ENCODE measurements at places on chromosomes 6 and 20.
A peak's percentile ranks its signal among the peaks of the same experiment; 100 is the strongest.

DNA sequence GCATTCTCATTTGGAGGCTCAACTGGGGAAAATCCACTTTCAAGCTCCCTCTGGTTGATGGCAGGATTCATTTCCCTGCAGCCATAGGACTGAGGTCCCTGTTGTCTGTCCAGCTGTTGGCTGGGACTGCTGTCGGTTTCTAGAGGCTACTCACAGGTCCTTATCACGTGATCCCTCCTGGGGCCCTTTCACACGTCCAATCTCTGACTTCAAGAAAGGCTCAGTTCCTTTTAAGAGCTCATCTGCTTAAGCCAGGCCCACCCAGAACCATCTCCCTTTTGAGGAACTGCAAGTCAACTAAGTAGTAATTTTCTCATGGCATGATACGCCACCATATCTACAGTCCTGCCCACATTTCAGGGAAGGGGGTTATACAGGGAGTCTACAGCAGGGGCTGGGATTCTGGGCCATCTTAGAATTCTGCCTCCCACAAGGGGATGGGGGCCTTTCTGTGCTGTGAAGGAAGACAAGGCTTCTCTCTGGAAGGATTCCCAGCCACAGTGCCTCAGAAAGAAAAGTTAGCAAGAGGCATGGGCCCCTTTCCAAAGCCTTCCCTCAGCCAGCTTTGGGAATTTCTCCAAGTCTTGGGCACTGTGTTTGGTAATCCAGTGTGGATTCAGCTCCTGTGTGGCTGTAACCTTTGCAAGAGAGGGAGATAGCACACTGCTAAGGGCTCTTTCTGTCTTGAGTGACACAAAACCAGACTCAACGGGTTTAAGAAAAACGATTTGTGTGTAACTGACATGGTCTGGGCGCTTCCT lies 66.4 kb downstream of the CTCFL start:
- DNase-seq, result no peak

DNA sequence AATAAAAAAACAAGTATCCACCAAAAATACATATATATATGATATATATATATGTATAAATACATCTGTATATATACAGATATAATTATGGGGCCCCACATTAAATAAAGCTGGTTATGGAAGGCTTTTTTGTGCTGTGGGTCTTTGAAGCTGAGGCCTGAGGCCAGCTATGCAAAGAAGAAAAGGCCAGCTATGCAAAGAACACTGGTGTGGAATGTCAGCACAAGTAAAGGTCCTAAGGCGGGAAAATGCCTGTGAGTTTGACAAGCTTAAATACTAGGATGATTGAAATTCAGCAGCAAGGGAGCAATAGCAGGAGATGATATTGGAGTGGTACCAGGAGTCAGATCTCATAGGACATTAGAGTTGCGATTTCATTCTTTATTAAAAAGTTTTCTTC lies 25.2 kb downstream of the ADGRF1 start:
- DNase-seq, result no peak

DNA sequence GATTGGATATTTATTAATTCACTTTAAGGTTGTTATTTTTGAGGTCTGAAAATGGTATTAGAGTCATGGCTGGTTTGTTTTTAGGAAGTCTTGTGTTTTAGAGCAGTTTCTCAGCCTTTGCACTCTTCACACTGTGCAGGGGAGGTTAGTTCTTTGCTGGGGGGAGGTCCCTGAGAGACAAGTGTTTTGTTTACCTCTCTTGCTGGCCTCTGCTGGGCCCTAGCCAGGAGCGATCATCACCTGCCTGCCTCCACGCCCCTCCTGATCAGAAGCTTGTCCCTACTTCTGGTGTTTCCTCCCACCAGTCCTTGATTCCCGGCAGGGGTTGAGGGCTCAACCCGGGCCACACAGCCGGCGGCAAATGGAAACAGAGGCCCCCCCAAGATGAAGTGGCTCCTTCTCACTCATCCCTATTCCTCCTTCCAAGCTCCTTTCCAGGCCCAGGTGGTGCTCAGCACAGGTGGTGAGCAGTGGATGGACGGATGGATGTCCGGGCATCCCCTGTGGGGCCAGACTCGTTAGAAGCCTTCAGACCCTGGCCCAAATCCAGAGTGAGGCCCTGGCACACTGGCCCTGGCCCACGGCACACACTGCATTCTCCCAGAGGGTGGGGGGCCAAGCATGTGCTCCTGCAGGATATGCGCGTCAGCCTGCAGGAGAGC lies 51.3 kb downstream of the GRM4 start:
- DNase-seq, result no peak

DNA sequence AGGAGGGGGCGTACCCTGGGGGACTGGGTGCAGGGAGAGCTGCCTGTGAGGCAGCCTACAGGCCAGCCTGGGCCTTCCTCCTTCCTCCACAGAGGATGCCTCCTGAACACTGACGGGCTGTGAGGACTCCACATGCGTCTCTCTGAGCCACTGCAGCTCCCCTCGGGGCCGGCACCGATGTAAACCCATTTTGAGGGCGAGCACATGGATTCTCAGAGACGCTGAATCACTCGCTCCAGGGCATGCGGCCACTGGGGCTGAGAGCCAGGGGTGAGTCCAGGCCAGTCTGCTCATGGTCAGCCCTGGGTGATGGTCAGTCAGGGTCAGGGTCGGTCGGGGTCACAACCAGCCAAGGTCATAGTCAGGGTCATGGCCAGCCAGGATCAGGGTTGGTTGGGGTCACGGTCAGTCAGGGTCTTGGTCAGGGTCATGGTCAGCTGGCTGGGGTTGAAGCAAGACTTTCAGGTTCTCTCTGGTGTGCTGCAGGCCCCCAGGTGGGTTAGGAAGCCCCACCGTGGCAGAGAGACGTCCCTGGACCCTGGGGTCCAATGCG lies 14.7 kb upstream of the RBBP8NL start:
- no peak for DNase-seq

DNA sequence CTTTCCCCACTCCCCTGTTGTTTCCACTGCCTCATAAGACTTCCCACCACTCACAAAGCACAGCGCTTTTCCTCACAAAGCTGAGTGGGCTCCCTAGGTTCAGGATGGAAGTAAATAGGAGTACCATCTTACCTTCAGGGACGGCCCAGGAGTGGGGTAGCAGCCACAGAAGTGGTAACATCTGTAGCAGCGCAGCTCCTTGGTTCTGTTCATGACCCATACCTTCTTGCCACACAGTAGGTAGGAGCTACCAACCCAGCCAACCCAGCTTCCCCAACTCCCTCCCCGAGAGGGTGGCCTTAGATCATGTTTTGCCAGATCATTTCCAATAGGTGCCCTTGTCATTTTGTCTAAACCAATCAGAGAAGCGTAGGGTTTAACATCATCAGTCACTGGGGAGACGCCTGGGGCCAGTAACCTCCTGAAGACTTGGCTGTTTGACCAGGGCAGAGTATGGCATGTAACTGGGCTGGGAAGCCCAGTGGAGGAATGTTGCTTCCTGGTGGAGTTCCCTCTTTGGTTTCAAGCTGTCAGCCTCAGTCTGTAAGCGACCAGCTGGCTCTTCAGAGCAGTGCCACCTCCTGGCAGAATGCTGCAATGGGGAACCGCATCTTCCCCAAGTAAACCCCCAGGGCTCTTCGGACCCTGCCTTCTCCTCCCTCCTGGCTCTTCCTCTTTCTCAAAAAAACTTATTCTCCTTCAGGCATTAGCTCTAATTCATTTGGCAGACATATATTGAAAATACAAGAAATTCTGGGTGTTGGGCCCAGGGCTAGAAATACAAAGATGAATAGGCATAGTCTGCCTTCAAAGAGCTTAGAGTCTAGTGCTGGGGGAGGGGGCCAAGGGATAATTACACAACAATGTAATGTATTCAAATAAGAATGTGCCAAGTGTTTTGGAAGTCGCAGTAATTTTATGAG lies at the start of gene HLA-DMA:
TSS of gene HLA-DMA (minus strand) at position 281 of the 923 bp plus-strand sequence. CDS start at position 220, 61 bp downstream.
- DNase-seq, result peak; percentile 42

DNA sequence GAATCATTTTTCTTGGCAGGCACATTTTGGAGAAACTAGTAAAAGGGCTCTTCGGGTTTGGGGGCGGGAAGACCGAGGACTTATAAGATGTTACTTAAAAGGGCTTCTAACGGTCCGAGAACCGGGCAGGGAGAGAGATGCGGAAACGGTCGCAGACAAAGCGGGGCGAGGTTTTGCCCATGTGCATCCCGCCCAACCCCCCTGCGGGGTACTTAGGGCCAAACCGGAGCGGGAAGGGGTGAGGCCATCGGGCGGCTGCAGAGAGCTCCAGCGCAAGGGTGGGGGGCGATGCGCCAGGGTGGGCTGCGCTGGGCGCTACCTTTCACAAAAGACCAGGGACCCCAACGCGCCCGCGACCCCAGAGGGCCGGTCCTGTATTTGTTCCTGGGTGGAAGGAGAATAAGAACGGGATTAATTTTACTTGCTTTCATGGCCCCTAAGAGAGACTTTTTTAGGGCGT lies 616 bp downstream of the TUBB start:
- DNase-seq, result peak; percentile 57

DNA sequence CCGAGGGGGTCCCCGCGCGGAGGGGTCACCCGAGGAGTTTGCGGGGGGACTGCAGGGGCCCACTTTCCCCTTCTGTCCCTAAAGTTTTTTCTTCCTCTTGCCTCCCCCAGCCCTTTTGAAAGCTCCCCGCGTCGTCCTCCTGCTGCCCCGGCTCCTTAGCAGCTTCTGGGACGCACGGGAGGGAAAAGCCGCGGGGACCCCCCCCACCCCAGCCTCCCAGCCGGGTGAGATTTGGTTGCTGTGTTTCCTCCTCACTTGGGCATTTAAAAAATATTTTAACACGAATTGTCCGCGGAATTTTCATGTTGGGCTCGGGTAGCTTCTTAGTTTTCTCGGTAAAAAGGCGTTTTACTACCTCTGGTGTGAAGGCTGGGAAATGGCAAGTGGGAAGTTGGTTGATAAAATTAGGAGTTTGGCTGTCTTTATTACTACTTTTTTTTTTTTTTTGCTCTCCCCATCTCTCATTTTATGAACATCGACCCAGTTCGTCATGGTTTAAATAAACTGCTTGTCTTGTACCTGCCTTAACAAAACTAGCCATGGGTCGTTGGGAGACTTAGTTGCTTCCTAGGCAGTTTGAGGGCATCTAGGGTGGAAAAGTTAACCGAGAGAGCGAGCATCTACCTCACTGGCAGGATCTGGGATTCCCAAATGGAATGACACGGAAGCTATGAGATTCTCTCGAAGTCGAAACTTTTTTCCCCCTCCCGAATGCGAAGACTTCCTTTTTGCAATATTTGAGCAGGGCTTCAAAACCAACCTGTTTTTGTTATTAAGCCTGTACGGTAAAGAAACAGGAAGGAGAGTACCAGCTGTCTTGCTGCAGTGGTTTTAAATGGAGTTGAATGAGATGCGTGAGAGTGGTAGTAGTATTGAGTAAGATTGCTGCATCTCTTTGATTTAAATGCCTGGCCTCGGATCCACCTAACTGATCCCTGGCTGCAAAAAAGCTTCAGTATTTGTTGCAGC lies 868 bp downstream of the NCOA3 start:
- DNase-seq, result no peak

- no peak for DNase-seq
Observed at GRCh38 chr6:115908906-115909559, 151.7 kb downstream of the FRK start.

DNA sequence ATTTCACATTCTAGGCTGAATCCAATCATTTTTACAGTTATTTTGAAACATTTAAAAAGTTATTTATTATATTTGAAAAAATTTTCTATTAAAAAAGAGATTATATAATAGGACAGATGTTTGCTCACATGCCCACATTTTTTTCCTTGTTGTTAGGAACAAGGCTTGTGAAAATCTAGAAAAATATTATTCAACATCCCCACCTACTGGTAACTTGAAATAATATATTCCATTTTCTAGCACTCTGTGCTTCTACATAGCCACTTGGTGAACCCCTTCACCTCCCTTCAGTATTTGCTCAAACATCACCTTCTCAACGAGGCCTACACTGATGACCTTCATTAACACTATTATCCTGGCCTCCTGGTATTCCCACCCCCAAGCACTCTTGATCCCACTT lies 18.3 kb upstream of the GPRC6A start:
- DNase-seq, result no peak

DNA sequence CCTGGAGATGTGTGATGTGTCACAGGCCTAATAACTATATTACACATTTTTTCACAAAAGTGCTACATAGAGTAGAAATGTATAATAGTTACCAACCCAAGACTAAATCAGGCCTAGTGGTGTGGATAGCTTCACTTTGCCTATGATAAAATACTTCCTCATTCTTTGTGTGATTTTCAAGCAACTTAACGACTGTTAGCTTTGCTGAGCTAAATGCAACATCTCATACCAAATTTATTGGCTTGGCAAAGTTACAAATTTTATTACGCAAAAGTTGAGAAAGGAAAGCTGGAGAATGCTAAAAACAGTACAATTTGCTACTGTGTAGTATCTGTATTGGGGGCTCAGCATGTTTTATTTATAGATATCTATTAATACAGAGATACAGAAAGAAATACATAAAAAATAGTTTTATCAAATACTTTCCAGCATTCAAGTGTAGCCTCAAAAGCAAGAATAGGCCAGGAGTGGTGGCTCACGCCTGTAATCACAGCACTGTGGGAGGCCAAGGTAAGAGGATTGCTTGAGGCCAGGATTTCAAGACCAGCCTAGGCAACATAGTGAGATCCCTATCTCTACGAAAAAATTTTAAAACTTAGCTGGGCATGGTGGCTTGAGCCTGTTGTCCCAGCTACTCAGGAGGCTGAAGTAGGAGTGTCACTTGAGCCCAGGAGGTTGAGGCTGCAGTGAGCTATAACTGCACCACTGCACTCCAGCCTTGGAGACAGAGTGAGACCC lies 3.6 kb upstream of the EDN1 start:
- DNase-seq, result no peak

- DNase-seq, result no peak
Observed at GRCh38 chr6:17493286-17493685, 99.9 kb downstream of the CAP2 start.

GRCh38 chr6:3138341-3138740 lies 19.0 kb downstream of the TUBB2A start:
- DNase-seq, result no peak

DNA sequence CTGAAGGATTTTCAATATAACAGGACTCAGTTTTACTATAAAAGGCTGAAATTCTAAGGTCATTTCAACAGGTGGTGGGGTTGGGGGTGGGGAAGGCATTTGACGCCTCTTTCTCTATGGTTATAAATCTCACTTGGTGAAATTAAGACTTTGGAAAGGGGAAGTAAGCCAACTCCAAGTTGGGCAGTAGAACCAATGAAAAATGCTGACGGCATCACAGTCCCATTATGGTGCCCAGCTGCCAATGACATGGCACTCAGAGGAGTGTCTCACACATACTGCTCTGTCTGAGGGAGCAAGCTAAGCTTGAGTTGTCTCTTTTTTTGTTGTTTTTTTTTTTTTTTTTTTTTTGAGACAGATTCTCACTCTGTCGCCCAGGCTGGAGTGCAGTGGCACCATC lies 4.7 kb downstream of the SLC16A10 start:
- DNase-seq, result no peak

Measured in stimulated activated CD4-positive, alpha-beta T cell treated with anti-CD3 and anti-CD28 coated beads, Interleukin-15, amount 100 ng/mL, for 1 hour (primary cell).